ENCODE measurements at places on chromosomes 16 and 17.
A peak's percentile ranks its signal among the peaks of the same experiment; 100 is the strongest.

- peak; percentile 39 for DNase-seq
Measured at GRCh38 chr17:7854851-7855659, at the start of gene TMEM88. TMEM88 (plus strand) TSS chr17:7855066; CDS start chr17:7855075, 9 bp downstream.

DNA sequence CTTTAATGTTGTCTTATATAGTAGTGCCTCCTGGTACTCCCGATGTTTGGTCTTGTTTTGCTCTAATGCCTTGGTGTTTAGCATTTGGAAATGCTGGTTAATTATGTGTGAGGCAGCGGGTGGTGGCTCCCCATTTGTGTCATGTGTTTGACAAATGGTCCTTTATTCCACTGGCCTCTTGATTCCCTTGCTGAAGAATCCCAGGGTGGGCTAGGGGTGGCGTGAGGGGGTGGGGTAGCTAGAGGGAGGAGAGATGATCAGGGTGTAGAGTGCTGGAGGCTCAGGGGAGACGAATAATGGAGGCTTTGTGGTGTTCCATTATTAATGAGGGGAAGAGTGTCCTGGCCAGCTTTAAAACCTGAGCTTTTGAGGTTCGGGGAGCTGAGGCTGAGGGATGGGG, 5.4 kb downstream of the DYNLL2 start:
- DNase-seq: no peak

DNA sequence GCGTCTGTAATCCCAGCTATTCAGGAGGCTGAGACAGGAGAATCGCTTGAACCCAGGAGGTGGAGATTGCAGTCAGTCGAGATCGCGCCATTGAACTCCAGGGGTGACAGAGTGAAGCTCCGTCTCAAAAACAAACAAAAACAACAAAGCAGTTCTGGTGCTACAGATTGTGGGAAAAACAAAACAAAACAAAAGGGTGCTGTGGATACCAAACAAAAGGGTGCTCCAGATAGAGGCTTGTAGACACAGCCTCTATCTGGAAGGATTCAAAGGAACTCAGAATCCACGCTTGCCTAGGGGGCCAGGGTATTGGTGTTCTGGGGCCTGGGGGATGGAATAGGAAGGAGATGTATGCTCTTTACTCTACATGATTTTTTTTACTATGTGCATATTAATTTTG, 2.5 kb downstream of the MYLK3 start:
- DNase-seq: no peak

DNA sequence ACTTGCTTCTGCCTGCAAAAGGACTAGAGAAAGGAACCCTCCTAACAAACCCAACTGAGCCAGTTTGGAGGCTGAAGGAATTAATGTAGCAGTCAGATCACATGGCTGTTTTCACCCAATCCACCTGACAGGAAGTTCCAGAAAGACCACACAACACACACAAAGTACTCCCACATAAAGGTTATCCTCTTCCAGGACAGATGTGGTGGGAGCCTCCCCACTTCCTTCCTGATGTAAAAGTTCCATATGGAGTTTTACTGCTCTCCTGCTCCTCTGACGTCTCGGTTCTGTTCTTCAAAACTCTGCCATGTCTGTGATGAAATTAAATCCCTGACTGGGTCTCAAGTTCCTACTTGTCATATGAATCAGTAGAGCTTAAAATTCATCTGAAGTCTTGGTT, 497.0 kb upstream of the HSBP1 start:
- no peak for DNase-seq

GRCh38 chr17:19996502-19996901, 12.7 kb upstream of the SPECC1 start:
- DNase-seq: no peak

DNA sequence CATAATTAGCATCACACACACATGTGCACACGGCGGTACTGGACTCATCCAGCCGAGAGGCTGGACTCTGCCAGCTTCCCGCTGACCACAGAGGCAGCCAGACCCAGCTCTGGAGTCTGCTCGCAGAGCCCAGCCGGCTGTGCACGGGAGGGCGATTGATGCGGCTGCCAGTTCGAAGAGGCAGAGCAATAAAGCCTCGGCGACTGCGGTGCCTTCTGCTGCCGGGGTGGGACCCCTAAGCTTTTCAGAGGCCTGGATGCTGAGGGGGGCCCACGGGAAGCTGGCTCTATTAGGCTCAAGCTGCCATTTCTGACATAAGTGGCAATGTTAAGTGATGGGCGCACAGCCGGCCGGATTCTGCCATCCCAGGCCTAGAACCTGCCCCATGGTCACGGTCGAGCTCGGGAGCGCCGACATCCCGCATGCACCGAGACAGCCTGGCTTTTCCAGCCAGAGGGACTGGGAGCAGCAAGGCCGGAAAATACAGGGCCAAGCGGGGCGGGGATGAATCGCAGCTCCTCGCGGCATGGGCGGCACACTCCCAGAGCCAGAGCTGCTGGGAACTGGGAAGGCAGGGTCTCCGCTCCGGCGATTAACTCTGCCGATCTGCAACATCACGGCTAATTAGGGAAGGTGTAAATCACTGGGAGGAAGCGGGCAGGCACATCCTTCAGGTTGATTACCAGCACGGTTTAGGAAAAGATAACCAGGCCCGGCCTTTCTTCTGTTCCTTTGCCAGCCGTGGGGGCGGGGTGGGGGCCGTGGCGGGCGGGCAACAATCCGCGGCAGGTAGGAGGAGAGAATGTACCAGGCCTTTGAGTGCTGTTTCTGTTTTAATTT, 57.7 kb downstream of the TBC1D16 start:
- DNase-seq: no peak

- DNase-seq: no peak
Measured at GRCh38 chr17:32276171-32276601, 10.6 kb downstream of the RHBDL3 start.

- no peak for DNase-seq
Measured at GRCh38 chr16:54369861-54370260, 83.3 kb upstream of the IRX3 start.

DNA sequence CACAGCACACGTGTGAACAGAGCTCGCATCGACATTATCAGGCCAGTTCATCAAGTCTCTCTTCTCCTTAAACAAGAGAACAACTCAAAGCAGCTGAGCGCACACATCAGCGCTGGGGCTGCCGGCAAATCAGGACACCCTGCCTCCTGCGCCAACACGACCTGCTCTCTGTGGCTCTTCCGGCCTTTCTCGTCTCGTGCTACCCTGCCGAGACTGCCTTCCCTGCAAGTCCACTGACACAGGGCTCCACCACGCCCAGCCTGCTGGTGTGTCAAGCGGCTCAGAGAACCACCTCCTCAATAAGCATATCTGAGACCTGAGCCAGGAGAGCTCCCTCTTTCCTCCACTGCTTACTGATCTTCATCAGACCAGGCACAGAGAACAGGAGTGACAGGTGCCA, 96.9 kb downstream of the ZNF778 start:
- no peak for DNase-seq

- DNase-seq: no peak
Measured at GRCh38 chr17:50289278-50289677, 15.0 kb downstream of the TMEM92 start.

GRCh38 chr16:84841787-84842300, 22.1 kb downstream of the CRISPLD2 start:
- DNase-seq: no peak

GRCh38 chr16:79644971-79645667, 44.6 kb upstream of the MAF start:
- DNase-seq: no peak

GRCh38 chr17:70552230-70552981, 383.1 kb downstream of the KCNJ2 start:
- DNase-seq: no peak

DNA sequence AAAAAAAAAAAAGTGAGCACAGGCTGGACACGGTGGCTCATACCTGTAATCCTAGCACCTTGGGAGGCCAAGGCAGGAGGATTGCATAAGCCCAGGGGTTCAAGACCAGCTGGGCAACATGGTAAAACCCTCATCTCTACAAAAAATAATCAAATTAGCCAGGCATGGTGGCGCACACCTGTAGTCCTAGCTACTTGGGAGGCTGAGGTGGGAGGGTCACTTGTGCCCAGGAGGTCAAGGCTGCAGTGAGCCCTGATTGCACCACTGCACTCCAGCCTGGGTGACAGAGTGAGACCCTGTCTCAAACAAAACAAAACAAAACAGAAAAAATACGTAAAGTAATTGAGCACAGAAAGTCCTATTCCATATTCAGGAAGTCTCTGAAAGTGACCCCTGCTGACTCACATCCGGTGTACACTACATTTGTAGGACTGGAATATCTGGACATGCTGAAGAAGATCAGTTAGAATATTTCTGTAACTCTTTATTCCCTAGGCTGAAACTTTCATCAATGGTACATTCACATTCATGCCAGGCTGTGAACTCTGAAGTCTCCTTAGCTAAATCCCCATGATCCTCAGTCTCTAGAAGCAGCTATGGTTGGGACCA, 66.0 kb upstream of the HAS3 start:
- no peak for DNase-seq

- no peak for DNase-seq
Measured at GRCh38 chr16:49400611-49401010, 27.0 kb downstream of the C16orf78 start.

- no peak for DNase-seq
Measured at GRCh38 chr16:19846436-19846835, 38.2 kb downstream of the GPRC5B start.

DNA sequence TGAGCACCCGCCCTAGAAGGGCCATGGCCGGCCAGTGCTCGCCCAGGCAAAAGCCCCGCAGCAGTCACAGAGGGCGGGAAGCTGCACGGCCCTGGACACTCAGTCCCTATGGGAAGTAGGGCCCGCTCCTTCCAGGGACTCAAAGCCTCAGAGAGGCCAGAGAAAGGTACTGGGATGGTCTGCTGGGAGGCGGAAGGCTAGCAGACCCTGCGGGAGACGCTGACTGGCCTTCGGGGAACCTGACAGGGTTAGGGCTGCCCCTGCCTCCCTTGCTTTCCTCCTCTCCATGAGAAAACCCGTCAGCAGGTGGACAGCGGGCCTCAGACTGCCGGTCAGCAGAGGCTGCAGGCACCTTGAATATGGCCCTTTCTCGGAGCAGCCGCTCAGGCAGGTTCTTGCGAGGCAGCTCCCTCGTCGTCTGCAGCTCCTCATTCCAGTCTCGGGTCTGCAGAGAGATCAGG, 11.5 kb downstream of the CLUH start:
- DNase-seq: no peak

GRCh38 chr16:87976665-87977064, 25.4 kb downstream of the BANP start:
- DNase-seq: no peak

DNA sequence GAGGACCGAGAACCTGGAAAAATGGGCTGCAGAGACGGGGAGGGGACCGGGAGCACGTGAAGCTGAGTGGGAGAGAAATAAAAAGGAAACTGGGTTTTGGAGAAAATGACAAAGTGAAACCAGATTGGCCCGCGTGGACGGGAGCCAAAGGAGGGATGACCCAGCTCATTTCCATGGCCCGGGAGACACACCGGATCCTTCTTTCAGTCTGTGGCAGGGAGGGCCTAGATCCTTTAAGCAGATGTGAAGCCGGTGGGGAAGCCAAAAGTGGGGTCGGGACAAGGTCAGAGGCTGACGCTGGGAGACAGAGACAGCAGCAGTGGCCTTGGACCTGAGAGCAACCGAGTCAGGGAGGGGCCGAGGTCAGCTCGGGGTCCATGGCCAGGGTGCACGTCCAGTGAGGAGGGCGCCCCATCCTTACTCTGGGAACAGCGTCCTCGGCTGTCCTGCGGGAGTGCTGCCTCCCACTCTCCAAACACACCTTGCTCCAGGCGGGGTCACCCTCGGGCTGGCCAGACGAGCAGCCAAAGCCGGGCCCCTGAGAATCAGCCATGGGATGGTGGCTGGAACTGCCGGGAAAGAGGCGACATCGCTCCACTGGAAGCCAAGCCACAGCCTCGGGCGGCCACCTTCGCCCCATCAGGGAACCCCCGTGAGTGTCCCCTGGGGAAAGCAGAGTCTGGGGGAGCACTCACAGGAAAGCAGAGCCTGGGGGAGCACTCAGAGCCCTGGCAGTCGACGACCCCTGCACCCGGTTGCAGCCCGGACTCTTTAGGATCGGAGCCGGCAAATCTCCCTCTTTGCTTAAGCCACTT, 17.3 kb downstream of the CA5A start:
- no peak for DNase-seq

DNA sequence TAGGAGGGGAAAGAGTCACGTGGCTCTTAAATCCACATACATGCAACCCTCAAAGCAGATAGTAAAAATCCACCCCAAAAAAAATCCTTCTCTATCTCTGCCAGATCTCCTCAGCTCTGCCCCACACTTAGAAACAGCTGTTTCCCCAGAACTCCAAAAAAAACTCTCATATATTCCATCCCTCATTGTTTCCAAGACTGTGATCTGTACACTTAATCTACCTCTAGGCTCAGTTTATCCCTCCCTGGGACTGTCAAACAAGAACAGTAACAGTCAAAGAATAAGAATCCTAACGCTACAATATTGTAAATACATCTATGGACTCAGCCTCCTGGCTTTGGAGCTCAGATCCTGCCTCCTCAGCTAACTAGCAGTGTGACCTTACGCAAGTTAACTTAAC, 11.6 kb downstream of the CUEDC1 start:
- no peak for DNase-seq

DNA sequence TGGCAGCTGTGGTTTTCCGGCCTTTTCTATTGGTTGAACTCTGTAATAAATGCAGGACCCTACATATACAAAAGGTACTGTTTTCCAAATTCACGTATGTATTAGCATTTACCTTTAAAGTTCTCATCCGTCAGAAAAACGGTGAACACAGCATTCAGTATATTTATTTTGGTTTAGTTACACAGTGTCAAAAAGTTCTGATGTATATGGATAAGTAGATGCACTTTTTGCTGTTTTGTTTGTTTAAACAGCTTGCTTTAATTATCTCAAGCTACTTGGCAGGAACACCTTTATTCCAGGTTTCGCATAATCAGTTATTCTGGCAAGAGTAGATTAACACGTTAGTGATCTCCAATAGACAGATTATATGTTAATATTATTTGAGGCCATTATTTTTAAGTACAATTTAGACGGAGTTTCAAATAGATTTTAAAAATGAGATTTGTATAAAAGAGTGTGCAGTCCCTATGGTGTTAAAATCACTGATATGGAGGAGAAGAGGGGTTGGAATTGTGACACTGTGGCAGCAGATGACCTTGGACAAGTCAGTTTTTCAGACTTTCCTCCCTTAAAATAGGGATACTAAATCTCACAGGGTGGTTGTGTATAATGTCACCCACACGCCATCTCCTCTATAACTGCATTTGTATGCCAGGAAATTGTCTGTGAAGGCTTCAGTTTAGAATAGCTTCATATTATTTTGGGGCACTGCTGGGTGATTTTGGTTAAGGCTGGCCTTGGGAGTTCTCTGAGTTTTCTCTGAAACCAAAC, 2.1 kb downstream of the HERPUD1 start:
- no peak for DNase-seq

DNA sequence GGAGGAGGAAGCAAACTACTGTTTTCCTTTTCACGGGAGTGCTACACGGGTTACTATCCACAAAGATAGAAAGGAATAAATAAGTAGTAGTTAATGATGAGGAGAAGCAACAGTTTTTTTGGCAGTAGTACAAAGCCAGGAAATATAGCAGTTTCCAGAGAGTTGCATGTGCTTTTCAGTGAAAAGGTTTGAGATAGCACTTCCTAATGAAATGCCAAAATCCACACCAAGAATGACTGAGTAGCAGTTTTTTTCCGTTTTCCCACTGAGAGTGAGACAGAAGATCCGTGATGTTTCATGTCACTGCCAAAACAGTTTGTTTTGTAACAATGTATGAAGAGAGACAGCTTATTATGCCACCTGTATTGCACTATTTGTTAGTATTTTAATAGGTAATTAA, 129.1 kb downstream of the STX8 start:
- no peak for DNase-seq
